ENCODE measurements at places on chromosomes 6 and 20.
A peak's percentile ranks its signal among the peaks of the same experiment; 100 is the strongest.

DNA sequence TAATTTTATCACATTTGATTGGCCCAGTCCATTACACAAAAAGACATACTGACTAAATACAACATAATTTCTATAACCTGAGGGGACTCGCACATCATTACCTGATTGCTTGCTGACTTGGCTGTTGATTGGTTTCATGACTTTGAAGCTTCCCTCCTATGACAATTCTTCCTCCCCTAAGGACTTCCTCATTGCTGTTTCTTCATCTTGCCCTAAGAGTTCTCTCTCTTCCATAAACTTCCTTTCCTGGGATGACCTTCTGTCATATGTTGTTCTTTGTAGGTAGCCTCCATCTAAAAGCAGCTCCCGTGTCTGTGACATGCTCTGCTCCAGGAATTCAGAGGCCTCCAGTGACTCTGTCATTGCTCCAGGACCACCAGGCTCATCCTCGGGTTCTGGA is 22.6 kb downstream of the RSPH3 start:
- no peak for DNase-seq

GRCh38 chr6:157531986-157532365 is 151.0 kb downstream of the ZDHHC14 start:
- DNase-seq, result no peak

DNA sequence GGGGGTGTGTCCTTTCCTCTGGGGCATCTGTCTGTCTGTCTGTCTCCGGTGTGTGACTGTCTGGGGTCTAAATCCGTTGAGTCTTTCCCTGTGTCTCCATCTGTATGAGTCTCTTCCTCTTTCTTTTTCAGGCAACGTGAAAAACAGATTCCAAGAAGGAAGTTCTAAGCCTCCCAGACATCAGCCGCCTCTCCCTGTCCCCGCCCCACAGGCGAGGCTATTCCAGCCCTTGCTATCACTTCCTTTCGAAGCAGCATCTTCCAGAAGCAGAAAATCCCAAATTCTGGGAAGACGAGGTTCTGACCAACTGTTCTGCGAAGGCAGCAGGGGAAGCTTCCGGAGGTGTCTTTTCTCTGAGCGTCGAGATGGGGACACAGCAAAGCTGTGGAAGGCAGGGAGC is 34.0 kb downstream of the PMEPA1 start:
- DNase-seq, result no peak

DNA sequence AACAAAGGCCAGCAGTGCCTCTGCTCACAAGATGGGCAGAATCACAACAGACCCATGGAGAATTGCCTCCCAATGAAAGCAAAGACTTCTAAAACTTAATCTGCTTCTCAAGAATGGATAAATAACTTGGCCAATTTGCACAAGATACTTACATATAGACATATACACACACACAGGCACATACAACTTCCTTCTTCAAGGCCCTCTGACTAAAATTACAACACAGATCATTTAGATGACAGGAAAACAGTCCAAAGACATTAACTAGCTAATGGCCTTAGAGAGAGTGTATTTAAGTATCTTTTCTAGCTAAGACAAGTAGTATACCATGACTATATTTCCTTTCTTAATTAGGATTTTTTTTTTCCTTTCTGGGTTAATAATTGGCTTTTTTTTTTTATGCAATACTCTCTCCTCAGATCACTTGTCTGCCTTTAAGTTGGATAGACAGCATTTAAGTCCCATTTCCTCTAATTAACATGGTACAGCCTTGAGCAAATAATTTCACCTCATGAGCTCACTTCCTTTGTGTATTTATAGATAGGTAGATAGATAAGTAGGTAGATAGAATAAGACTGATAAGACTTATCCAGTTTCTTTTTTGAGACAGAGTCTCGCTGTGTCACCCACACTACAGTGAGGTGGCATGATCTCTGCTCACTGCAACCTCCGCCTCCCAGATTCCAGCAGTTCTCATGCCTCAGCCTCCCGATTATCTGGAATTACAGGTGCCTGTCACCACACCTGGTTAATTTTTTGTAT is 70.0 kb downstream of the NRSN1 start:
- no peak for DNase-seq

DNA sequence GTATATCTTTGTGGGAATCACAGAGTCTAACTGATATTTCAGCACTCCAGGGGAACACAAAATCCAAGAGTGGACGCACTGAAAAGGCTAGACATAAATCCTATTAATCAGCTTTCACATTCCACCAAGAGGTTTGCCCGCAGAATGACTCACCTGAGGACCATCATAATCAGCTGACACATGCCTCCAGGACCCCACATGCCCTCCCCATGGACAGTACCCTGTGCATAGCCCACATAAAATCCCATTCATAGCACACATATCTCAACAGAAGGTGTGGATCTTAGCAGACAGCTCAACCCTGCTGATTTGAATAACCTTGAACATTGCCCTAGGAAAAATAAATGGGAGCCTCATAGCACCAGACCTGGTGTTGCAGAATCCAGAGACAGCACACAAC is 246.8 kb upstream of the TENT5A start:
- no peak for DNase-seq

- DNase-seq, result no peak
These were observed 21.7 kb upstream of the GMNN start for GRCh38 chr6:24752917-24753492.

DNA sequence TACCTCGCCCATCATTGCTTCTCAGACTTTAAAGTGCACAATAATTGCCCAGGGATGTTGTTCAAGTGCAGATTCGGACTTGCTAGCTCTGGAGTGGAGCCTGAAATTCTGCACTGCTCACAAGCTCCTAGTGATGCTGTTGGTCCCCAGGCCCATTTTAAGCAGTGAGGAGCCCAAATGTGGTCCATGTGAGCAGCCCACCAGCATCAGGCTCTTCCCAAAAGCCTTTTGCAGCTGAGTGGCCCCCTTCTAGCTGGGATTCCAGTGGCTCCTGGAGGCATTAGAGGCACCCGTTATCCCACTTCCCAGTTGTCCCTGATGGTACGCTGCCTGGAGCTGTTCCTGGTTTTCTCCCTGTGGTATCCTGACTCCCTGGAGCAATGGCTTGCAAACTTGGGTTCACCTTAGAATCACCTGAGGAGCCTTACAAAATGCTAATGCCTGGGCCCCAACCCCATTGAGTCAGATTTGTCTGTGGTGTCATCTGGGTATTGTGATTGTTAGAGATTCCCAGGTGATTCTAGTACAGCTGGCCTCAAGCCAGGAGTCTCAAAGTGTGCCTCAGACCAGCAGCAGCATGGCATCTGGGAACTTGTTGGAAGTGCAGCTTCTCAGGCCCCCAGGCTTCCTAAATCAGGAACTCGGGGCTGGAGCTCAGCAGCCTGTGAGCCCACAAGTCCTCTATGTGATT is 186.9 kb upstream of the SLC24A3 start:
- peak; percentile 62 for DNase-seq

GRCh38 chr20:11581271-11581670 is 336.4 kb upstream of the BTBD3 start:
- no peak for DNase-seq

- DNase-seq, result no peak
These were observed 511 bp upstream of the SLC35B2 start for GRCh38 chr6:44257753-44258324.

- no peak for DNase-seq
These were observed 12.9 kb upstream of the DSP start for GRCh38 chr6:7528565-7528964.

- no peak for DNase-seq
These were observed 296.6 kb upstream of the MANEA start for GRCh38 chr6:95280686-95281273.

DNA sequence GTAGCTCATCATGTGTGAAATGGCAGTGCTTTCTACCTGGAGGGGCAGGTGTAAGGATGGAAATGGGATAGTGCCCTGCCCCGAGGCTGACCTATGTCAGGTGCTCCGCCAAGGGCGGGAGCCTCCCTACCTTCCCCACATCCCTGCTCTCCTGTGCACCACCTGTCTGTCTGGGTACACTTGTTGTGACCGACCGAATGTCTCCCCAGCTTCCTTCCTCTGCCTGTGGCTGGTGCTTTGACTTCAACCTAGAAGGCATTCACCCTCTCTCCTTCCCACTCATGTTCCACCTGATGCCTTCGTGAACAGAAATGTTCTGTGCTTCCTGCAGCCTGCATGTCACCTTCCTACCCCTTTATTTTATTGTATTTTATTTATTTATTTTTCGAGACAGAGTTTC is 114.8 kb downstream of the SCML4 start:
- no peak for DNase-seq

DNA sequence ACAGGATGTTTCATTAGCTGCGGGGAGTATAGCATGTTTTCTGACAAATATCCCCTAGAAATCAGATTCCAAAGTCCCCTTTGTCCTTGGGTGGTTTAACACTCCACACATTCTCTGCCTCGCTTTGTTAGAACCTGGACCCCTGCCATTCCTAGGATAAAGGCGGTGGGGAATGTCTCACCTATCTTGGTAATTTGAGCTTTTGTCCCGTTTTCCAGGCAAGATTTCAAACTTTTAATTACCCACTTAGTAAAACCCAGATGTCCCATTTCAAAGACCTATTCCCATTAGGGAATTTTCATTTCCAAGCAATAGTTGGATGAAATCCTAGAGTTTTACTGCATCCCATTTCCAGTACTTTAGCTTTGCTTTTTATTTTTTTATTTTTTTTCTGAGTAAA is 501.0 kb upstream of the MAP3K7 start:
- DNase-seq, result no peak

DNA sequence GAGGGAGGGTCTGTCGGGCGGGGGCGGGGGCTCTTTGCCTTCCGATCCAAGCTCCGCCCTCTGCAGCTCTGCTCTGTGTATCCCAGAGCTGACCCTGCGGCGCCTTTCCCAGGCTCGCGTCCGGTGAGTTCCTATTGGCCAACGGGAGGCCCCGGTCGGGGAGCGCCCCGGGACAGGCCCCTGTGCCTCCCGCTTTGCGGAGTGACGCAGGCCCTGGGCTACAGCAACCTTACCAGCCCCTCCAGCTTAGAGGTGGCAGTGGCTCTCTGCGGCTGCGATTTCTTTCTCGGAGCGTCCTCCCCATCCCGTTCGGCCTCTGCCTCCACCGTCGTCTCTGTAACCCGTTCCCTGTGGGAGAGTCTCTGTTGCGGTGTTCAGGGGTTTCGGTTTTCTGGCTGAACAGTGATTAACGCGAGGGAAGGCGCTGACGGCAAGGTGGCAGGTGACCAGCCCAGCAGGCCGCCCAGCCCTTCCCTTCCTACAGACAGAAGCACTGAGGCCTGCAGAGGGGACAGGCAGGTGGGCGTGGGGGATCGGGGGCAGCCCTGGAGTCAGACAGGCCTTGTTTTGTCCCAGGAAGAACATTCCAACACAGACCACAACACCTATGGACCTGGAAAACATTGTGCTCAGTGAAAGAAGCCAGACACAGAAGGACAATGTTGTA is 18.1 kb upstream of the CEBPB start:
- peak; percentile 92 for DNase-seq

DNA sequence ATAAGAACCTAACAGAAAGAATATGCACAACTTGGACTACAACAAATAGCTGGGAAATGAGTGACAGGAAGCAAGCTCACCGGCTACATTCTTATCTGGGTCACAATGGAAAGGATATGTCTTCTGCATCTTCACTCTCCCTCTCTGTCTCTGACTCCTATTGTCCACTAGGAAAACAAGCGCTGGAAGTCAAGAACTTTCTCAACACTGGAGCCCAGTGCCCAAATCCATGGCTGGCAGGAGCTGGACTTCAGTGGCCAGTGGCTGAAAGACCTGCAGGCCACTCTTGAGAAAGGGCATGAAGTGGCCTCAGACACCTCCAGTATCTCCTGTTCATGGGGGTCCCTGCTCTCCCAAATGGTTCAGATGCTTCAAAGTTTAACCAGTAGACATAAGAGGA is 62.0 kb downstream of the FAM50B start:
- DNase-seq, result no peak

- DNase-seq, result no peak
These were observed 149.0 kb upstream of the SNX9 start for GRCh38 chr6:157674061-157674460.

GRCh38 chr6:169722362-169723199 is 1.7 kb downstream of the PHF10 start:
- no peak for DNase-seq

DNA sequence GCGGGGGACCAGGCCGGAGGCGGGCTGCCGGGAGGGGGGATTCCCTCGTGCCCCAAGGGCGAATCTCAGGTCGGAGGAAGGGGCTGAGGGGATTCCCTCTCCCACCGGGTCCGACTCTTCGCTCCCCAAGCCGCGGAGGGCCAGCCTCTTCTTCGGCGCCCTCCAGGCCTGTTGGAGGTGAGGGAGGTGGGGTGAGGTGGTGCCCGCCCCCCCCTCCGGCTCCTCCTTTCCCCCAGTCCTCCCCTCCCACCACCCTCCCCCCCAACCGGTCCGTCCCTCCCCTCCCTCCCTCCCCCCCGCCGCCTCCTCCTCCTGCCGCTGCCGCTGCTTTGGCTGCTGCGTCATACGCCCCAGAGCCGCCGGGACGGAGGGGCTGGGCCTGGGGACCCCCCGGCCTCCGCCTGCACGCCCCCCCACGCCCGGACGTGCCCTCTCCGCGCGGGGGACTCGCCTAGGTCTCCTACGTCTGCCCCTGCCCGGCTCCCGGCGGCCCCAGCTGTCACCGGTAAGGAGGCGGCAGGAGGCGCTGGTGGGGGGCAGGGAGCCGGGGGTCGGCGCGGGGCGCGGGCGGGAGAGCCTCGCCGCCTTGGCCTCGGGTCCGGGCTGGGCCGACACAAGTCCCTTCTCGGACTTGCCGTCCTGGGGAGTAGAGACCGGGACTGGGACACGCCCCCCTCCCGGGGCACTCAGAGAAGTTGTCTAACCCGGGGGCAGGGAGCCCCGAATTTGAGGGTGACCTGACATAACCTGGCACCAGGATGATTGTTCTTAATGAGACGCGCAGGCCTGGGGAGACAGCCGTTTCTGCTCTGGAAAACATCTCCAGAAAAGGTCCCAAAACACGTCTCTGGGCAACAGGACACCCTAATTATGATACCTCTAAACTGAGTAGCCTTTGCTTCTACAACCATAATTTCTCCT is at the start of gene PHF1:
PHF1 (plus strand) TSS at position 304 of the 921 bp plus-strand sequence. CDS start 1,250 bp downstream, outside the sequence.
- DNase-seq, result no peak

GRCh38 chr20:58308290-58308679 is 1.2 kb upstream of the RAB22A start:
- no peak for DNase-seq

- DNase-seq, result no peak
These were observed 249.1 kb upstream of the TSHZ2 start for GRCh38 chr20:52722926-52723688.

Data from ascending aorta (tissue), 2 donors.